ENCODE measurements at places on chromosomes 12 and 14.

GRCh38 chr14:91387169-91387835 lies 30.3 kb downstream of the CCDC88C start:
- no peak for DNase-seq

DNA sequence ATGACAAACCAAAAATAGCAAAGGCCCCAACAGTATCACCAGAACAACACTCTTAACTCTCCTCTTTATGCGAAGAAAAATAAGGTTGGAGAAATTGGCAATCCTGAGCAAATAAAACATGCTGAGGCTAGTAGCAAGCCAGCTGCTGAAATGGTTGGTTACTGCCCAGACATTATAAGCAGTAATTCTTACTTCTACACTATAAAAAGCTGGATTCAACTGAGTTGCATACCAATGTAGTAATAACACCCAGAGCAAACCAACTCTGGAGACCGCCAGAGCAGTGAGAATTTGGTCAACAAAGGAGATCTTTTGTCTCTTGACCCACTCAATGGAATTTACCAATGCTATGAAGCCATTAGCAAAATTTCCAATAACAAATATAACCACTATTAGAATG lies 628 bp downstream of the TAS2R30 start:
- no peak for DNase-seq

- DNase-seq: peak; percentile 27
These were observed at the start of gene SMOC1 for GRCh38 chr14:69879175-69880043. Gene SMOC1 (plus strand): TSS chr14:69879416. CDS start chr14:69879679, 263 bp downstream.

DNA sequence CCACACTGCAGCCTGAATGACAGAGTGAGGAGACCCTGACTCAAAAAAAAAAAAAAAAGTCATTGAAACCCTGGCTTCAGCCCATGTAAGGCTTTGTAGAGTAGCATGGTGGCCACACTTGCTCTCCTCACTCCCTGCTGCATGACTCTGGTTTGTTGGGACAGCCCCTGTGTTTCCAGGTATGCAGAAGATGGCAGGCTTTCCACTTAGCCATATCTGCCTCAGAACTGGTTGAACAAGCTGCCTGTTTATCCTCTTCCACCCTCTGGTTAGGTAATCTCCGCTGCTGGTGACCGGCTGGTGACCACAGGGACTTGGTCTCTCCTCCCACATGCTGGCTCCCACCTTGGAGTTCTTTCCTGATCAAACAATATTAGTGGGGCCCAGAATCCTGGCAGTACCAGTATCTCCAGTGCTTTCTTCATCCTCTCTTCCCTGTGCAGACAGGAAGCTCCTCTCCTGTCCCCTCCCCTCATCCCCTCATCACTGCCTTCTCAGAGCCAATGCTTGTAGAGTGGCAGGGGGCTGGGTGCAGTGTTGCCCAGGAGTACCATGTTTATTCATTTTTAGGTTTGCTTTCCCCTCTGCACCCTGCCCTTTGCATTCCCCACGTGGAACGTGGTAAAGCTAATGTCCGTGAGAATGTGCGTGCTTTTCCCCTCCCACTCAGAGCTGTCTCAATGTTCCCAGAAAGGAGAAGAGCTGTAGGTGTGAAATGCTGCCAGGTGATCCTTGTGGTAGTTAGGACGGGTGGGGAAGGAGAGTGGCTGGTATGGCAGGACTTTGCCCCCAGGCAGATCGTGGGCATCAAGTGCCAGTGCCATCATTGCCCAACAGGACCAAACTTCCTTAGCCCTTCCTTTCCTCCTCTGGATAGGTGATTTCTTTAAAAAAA lies 11.3 kb downstream of the ABHD12B start:
- no peak for DNase-seq

- no peak for DNase-seq
These were observed 57.4 kb downstream of the FBXO33 start for GRCh38 chr14:39374851-39375250.

DNA sequence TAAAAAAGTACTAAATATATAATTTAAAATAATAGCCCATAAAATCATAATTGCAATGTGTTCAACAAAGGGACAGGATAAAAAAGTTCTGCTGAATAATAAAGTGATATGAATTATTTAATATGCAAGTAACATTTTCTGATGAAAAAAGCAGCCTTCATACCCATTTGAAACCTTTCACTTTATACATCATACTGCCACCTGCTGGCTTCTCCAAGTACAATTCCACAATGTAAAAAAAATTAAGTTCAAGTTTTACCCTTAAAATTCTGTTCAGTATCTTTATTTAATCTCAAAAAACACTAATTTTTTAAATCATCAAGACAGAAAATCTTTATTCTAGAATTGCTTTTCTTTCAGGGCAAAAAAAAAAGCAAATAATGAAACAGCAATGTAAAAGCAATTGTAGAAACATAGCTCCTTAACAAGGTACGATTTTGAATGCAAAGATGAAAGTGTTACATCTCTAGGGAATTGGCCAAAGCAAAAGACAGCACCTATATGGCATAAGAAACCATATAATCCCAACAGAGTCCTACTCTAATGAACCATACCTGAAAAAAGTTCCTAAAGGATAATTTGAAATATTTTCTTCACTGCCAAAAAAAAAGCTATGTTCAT lies 15.0 kb downstream of the MDM1 start:
- peak; percentile 36 for DNase-seq
